ENCODE measurements at places on chromosomes 5 and 9.

GRCh38 chr5:128284236-128284635, 200.7 kb downstream of the SLC12A2 start:
- H3K4me1 ChIP-seq, result no peaks in the 10 kb centered on the region
- H3K4me3 ChIP-seq, result no peak overlapping the region
- DNase-seq, result no peak
- H3K27me3 ChIP-seq, result no peaks in the 10 kb centered on the region
- H3K36me3 ChIP-seq, result peaks cover 13% of the 10 kb centered on the region
- H3K27ac ChIP-seq, result no peak overlapping the region

DNA sequence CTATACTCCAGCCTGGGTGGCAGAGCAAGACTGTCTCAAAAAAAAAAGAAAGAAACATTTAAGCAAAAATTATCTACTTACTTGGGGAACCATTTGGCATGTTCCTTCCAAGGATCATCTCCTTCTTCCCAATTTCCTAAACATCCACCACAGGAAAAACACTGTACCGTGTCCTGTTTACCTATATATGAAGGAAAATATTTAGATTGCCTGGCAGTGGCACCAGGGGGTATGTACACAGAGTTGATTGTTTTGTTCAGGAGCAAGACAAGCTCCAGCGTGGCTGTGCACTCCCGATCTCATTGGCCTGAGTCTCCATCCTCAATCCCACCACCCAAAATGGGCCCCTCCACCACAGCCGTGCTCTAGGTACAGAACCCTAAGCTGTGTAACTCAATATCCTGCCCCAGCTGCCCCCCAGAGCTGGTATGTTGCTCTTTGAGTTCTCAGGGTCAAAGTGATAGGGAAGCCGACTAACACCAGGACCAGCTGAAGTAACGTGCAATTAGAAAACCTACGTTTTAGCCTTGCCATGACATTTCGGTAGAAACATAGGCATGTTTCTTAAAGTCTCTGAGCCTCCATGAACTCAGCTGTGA, 13.8 kb downstream of the NAIP start:
- DNase-seq, result no peak
- H3K27me3 ChIP-seq, result no peaks in the 10 kb centered on the region

DNA sequence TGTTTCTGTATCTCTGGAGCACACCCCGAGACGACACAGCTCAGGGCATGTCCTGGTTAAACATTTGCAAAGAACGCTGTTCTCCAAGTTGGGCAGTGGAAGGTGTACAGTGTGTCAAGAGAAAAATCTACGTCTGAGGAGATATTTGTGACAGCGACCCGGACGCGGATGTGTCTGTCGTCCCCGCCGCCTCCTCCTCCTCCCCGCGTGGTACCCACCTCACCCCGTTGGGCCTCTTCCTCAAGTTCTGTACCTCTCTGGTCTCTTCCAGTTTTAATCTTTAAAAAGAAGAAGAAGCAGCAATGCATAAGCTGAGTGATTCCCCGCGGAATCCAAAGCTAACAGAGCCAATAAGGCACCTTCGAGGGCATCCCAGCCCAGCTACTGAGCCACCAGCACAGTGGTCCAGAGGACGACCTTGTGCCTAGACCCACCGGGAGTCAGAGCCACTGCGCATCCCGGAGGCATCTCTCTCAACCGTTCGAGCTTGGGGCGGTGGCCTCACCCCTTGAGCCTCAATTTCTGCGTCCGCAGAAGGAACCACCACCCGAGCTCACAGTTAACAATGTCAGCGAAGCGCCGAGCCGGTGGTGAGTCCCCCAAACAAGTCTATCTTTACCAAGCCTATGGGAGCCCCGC, 467 bp downstream of the C9orf78 start:
- H3K27me3 ChIP-seq, result no peaks in the 10 kb centered on the region
- H3K4me3 ChIP-seq, result peak overlapping the region; percentile 99
- peak overlapping the region; percentile 98 for H3K27ac ChIP-seq
- peaks cover 51% of the 10 kb centered on the region for H3K4me1 ChIP-seq
- no peak for DNase-seq
- peaks cover 24% of the 10 kb centered on the region for H3K36me3 ChIP-seq

GRCh38 chr9:14565352-14566016, 127.7 kb downstream of the ZDHHC21 start:
- no peak overlapping the region for H3K4me3 ChIP-seq
- no peak overlapping the region for H3K27ac ChIP-seq
- H3K27me3 ChIP-seq, result no peaks in the 10 kb centered on the region
- peaks cover 35% of the 10 kb centered on the region for H3K4me1 ChIP-seq
- DNase-seq, result no peak

DNA sequence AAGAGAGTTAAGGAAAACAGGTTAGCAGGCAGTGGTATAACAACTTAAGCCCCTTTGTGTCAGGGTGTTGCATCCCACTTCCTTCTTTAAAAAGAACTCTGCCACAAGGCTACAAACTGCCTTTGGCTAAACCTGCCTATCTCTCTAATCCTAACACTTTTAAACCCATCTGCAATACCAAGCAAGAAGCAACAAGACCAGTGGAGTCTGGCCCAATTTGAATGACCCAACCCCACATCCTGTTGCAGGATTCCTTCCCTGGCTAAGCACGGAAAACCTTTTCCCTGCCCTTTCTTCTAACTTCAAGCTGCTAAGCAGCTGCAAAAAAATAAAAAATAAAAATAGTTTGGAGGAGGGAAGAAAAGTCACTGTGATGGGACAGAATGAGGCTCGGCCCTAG, 27.1 kb downstream of the ABCA1 start:
- H3K27me3 ChIP-seq, result no peaks in the 10 kb centered on the region
- H3K36me3 ChIP-seq, result no peaks in the 10 kb centered on the region
- no peak overlapping the region for H3K4me3 ChIP-seq
- no peak for DNase-seq
- peaks cover 31% of the 10 kb centered on the region for H3K4me1 ChIP-seq

DNA sequence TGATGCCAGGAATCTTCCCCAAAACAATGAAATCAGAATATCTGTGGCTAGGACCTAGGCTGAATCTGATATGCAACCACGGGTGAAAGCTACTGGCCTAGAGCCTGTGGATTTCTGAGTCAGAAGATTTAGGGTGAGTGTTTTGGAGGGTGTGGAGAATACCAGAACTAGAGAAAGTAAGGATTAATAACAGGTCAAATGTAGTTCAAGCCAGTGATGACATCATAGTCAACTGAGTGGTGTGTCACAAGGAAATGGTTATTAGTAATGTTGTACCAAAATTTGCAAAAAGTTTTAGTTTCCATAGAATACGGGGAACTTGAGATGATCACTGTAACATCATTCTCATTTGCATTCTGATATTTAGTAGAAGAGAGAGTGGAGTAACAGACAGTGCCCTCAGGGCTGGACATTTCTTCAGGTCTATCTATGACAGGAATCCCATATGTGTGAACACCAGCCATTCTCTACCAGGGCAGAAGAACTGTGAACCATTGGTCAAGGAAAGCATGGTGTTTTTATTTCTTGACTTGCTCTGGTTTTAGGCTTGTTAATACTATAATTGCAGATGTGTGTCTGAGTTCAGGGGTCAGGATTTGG, 3.7 kb downstream of the GALNT12 start:
- H3K4me3 ChIP-seq, result no peak overlapping the region
- H3K27me3 ChIP-seq, result peaks cover 28% of the 10 kb centered on the region
- H3K36me3 ChIP-seq, result no peaks in the 10 kb centered on the region
- H3K27ac ChIP-seq, result no peak overlapping the region

- H3K27me3 ChIP-seq, result no peaks in the 10 kb centered on the region
- H3K4me1 ChIP-seq, result no peaks in the 10 kb centered on the region
- H3K27ac ChIP-seq, result no peak overlapping the region
- H3K4me3 ChIP-seq, result no peak overlapping the region
- H3K36me3 ChIP-seq, result peaks cover 25% of the 10 kb centered on the region
- no peak for DNase-seq
These were observed 11.0 kb downstream of the CCDC152 start for GRCh38 chr5:42767491-42768105.

GRCh38 chr5:176185133-176185733, 53.0 kb upstream of the SIMC1 start:
- H3K4me3 ChIP-seq, result no peak overlapping the region
- DNase-seq, result no peak
- H3K36me3 ChIP-seq, result no peaks in the 10 kb centered on the region
- H3K27me3 ChIP-seq, result peaks cover 11% of the 10 kb centered on the region

DNA sequence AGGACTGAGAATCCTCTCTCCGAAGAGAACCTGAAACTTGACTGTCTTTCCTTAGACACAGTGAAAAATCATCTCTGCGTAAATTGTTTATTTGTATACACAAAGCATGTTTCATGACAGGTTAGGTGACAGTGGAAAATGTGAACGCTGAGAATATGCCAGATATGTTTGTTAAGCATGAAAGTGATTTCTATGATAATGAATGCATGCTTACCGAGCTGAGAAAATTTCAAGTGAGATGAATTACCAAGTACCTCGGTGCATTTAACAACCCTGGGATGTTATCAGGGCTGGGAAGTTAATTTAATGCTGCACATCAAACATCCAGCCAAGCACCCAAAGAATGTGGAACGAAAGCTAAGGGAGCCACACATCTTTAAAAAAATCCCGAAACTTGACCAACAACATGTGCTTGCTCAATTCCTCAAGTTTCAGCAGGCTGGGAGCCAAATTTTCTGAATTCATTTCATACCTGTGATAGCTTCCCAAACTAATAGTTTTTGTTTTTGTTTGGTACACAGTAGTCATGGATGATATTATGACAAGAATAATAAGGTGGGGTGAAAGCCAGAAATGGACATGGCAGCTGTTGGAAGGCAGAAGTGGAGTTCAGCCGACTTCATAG, 336.9 kb downstream of the ARHGEF28 start:
- no peak for DNase-seq
- peaks cover 3% of the 10 kb centered on the region for H3K4me1 ChIP-seq
- H3K36me3 ChIP-seq, result no peaks in the 10 kb centered on the region
- H3K27me3 ChIP-seq, result no peaks in the 10 kb centered on the region
- H3K27ac ChIP-seq, result no peak overlapping the region

GRCh38 chr5:54514841-54515432, 2.6 kb upstream of the SNX18 start:
- no peak overlapping the region for H3K27ac ChIP-seq
- H3K4me1 ChIP-seq, result peaks cover 22% of the 10 kb centered on the region
- no peak for DNase-seq
- no peak overlapping the region for H3K4me3 ChIP-seq

DNA sequence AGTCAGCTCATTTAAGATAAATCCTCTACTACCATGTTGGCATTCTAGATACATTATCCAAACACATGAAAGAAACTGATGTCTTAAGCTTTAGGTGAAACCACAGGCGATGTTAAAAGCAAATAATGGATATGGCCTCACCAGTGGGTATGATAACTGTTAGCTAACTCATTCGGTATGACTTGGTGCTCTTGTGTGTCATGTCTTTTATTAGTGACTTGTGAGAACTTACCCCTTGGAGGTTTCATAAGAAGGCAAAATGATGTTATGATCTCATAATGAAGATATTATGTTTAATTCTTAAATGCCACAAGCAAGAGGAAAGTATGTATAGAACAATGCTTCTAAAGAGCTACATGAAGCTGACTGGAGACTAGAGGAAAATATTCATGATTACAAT, 1227.0 kb downstream of the EFNA5 start:
- H3K4me1 ChIP-seq, result no peaks in the 10 kb centered on the region
- no peaks in the 10 kb centered on the region for H3K27me3 ChIP-seq
- no peaks in the 10 kb centered on the region for H3K36me3 ChIP-seq
- H3K4me3 ChIP-seq, result no peak overlapping the region
- no peak for DNase-seq

DNA sequence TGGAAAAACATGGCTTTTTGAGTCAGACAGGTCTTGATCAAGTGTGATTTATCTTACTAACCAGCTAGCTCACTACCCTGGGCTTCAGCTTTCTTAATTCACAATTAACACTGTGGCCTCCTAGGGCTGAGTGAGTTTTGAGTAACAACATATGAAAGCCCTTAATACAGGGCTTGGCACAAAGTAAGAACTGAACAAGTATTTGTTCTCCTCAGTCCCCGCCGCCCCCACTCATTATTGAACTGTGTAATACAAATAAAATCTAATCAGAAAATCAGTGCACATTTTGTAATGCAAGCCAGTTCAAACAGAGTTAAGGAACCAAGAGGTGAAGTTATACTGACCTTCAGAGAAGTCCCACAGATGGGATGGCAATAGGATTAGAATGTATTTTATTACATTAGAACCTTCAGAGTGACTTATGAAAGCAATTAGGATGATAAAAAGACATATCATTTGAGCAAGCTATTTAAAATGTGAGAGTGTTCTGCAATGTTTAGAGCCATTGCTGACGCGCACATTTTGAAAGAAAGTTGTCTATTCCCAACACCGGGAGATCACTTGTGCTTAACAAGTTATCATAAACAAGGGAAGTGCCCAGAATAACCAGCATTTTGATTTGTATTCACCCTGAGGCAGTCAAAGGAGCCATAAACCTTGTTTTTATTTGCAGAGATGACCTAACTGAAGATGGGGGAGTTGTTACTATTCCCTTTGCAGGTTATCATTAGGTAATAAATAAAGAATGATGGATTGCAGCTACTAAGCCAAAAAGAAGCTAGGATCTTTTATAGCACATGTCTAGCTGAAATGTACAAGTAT, 19.4 kb downstream of the ADAMTS16 start:
- H3K27ac ChIP-seq, result no peak overlapping the region
- H3K4me3 ChIP-seq, result no peak overlapping the region
- peaks cover 7% of the 10 kb centered on the region for H3K36me3 ChIP-seq

- H3K4me1 ChIP-seq, result peaks cover 12% of the 10 kb centered on the region
- no peaks in the 10 kb centered on the region for H3K27me3 ChIP-seq
- peak overlapping the region; percentile 11 for H3K27ac ChIP-seq
- no peak overlapping the region for H3K4me3 ChIP-seq
- DNase-seq, result peak; percentile 14
- peaks cover 3% of the 10 kb centered on the region for H3K36me3 ChIP-seq
These were observed 312.2 kb downstream of the SEMA5A start for GRCh38 chr5:9233712-9234111.

- H3K27me3 ChIP-seq, result no peaks in the 10 kb centered on the region
- no peak overlapping the region for H3K27ac ChIP-seq
- no peak for DNase-seq
These were observed 16.2 kb downstream of the NDUFS6 start for GRCh38 chr5:1817261-1818043.

All from WTC11 (cell line).